ENCODE measurements at places on chromosomes 3 and 15. TPM values are rescaled to one million over a fixed set of nuclear protein-coding genes. Genes with fewer than 3 reads are reported as not detected.

DNA sequence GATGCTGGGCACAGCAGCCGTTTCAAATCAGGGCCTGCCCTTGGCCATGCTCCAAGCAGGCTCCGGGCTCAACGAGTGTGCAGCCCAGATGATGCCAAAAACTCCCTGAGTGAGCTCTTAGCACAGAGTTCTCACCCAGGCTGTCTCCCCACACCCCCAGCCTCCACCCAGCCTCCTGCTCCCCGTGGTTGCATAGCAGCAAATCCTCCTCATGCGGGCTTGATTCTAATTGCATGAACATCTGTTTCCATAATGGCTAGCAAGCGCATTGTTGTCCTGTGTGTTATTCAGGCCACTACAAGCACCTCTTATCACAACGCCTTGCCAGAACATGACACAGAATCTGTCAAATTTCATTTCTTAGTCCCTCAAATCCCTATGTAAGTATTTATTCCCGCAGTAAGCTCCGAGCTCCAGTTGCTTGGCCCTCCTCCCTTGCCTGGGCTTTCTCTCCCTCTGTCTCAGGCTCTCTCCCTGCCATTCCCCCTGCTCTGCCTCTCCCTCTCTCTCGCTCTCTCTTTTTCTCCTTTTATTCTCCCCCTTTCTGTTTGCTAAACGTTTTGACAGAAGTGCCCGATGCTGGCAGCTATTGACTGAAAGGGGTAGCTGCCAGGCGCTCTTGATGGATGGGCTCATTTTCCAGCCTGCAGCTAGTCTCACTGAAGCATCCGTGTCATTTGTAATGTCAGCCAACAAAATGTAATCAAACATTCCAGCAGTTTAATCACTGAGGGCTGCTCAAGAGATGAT is 306.5 kb downstream of the IL20RB start:
- H3K4me1 ChIP-seq: no peaks in the 10 kb centered on the region
- no peaks in the 10 kb centered on the region for H3K27me3 ChIP-seq
- no peak for DNase-seq
- no peaks in the 10 kb centered on the region for H3K36me3 ChIP-seq
- no peak overlapping the region for H3K27ac ChIP-seq

DNA sequence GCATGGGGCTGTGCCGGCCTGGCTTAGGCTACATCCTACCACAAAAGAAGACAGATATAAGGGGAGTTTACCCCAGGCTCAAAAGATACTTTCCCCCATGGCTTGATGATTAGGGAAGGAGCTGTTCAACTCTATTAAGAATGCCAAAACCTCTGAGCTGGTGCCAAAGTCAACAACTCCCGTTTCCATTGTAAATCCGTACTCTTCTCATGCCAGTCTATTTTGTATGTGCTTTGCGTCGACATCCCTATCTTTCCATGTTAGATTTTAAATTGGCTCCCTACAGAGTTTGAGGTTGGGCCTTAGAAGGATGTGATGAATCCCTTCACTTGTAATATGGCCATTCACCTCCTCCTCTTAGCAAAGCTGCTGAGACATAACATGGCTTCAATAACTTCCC is 46.9 kb downstream of the RLBP1 start:
- DNase-seq: no peak
- H3K27me3 ChIP-seq: no peaks in the 10 kb centered on the region
- no peak overlapping the region for H3K4me3 ChIP-seq
- H3K27ac ChIP-seq: no peak overlapping the region
- H3K36me3 ChIP-seq: no peaks in the 10 kb centered on the region
- peaks cover 16% of the 10 kb centered on the region for H3K4me1 ChIP-seq

CHCHD6 gene
- 19.8 TPM for total RNA-seq

- peaks cover 1% of the 10 kb centered on the region for H3K27me3 ChIP-seq
- H3K4me1 ChIP-seq: peaks cover 54% of the 10 kb centered on the region
- peaks cover 11% of the 10 kb centered on the region for H3K36me3 ChIP-seq
- peak overlapping the region; percentile 83 for H3K27ac ChIP-seq
- H3K4me3 ChIP-seq: no peak overlapping the region
- peak; percentile 17 for DNase-seq
Measured at GRCh38 chr15:77186594-77187011, 115.7 kb upstream of the TSPAN3 start.

- H3K27me3 ChIP-seq: no peaks in the 10 kb centered on the region
- H3K4me3 ChIP-seq: no peak overlapping the region
- no peaks in the 10 kb centered on the region for H3K36me3 ChIP-seq
- no peak overlapping the region for H3K27ac ChIP-seq
- peaks cover 38% of the 10 kb centered on the region for H3K4me1 ChIP-seq
Measured at GRCh38 chr3:188052169-188053035, 101.6 kb upstream of the LPP start.

GRCh38 chr3:101268971-101269671 is 51.3 kb downstream of the IMPG2 start:
- no peak overlapping the region for H3K4me3 ChIP-seq
- no peaks in the 10 kb centered on the region for H3K4me1 ChIP-seq
- no peak overlapping the region for H3K27ac ChIP-seq
- no peaks in the 10 kb centered on the region for H3K27me3 ChIP-seq

COL6A5 gene
- total RNA-seq: not detected

DNA sequence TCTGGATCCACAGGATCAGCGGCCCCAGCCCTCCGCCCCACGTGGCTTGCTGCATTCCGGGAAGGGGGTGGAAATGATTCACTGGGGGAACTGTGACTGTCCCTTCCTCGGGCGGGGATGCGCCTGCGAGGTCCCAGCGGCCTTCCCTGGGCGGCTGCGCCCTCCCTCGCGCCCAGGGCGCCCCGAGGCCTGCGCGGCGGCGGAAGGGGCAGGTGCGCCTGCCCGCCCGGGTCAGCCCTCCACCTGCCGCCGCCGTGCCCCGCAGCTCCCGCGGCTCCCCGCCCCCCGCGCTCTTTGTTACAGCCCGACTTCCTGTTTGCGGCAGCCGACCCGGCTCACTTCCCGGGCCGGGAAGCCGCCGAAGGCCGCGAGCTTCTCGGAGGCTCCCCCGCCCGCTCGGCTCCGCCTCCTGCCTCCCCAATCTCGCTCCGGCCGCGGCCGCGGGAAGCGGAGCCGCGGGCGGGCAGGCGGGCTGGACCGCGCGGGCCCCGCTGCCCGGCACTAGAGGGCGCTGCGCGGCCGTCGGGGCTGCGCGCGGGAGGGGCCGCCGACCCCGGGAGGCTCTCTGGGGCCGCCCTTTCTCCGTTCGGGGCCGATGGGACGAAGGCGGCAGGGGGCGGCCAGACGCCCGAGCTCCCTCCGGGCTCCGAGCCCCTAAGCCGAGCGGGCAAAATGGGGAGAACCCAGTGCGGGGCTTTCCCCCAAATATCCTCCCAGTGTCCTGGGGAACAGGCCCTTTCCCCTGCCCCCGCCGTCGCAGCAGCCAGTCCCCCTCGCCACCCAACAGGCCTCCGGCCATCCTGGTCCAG is 11.5 kb upstream of the CHAC1 start:
- H3K27me3 ChIP-seq: peaks cover 1% of the 10 kb centered on the region
- peak; percentile 69 for DNase-seq
- peak overlapping the region; percentile 81 for H3K4me3 ChIP-seq
- no peaks in the 10 kb centered on the region for H3K36me3 ChIP-seq
- H3K27ac ChIP-seq: peak overlapping the region; percentile 94

- no peak for DNase-seq
- H3K4me3 ChIP-seq: no peak overlapping the region
- peaks cover 5% of the 10 kb centered on the region for H3K4me1 ChIP-seq
- H3K36me3 ChIP-seq: no peaks in the 10 kb centered on the region
Measured at GRCh38 chr3:171218069-171218468, 191.5 kb upstream of the SLC2A2 start.

DNA sequence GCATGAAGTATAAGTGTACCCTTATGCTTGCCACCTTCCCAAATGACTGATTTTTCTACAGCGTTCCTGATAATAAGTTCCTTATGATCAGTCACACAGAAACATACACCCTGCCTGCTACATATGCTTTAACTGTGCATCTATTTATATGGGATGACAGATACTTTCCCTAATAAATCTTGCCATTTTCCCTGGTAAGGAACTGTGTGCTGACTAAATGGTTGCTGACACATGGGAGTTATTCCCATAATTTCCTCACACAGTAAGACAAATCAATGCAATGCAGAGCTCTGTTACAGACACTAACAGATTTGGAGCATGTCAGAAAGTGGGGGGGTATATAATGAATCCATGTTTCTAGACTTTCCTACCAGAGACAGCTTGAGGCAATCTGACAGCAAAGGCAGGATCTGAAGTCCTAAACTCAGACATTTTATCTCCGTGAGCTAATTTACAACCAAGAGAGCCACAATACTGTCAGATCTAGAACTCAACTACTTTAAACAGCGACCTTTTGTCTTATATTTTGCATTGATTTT is 86.9 kb upstream of the TCF12 start:
- H3K27me3 ChIP-seq: peaks cover 3% of the 10 kb centered on the region
- H3K4me1 ChIP-seq: peaks cover 17% of the 10 kb centered on the region
- no peak overlapping the region for H3K27ac ChIP-seq
- no peak overlapping the region for H3K4me3 ChIP-seq
- DNase-seq: no peak

- no peaks in the 10 kb centered on the region for H3K27me3 ChIP-seq
- no peak for DNase-seq
- H3K4me1 ChIP-seq: no peaks in the 10 kb centered on the region
- no peak overlapping the region for H3K27ac ChIP-seq
- H3K36me3 ChIP-seq: no peaks in the 10 kb centered on the region
Measured at GRCh38 chr3:156218353-156218744, 98.0 kb downstream of the KCNAB1 start.

ARL14 gene
- not detected for total RNA-seq

B3GALNT1 gene
- 3.4 TPM for total RNA-seq

GRCh38 chr3:117346901-117347300 is 637.3 kb downstream of the TUSC7 start:
- H3K36me3 ChIP-seq: no peaks in the 10 kb centered on the region
- H3K27me3 ChIP-seq: no peaks in the 10 kb centered on the region
- no peaks in the 10 kb centered on the region for H3K4me1 ChIP-seq
- H3K4me3 ChIP-seq: no peak overlapping the region
- H3K27ac ChIP-seq: no peak overlapping the region

ARPP21 gene
- total RNA-seq: not detected

AHSG gene
- total RNA-seq: not detected

- no peak for DNase-seq
- H3K4me1 ChIP-seq: peaks cover 4% of the 10 kb centered on the region
- H3K4me3 ChIP-seq: no peak overlapping the region
- no peaks in the 10 kb centered on the region for H3K36me3 ChIP-seq
Measured at GRCh38 chr15:89993349-89993748, 7.8 kb upstream of the ZNF710 start.

DNA sequence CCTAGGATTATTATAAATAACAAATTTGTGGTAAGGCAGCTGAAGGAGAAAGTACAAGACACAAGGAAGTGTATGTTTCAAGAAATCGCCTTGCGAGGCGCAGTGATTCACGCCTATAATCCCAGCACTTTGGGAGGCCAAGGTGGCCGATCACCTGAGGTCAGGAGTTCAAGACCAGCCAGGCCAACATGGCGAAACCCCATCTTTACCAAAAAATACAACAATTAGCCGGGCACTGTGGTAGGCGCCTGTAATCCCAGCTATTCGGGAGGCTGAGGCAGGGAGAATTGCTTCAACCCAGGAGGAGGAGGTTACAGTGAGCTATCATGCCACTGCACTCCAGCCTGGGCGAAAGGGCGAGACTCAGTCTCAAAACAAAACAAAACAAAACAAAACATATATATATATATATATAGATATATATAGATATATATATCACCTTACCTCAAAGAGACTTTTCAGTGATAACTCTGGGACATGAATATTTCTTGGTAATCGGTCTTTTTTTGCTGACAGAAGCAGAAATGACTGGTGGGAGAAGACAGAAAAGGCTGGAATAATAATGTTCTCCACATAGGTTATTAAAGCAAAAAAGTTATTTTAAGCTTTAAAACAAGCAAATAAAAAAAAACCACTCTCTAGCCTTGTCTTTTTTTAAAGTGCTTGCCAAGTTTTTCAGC is 52.3 kb downstream of the TRANK1 start:
- no peak overlapping the region for H3K27ac ChIP-seq
- no peaks in the 10 kb centered on the region for H3K36me3 ChIP-seq
- no peaks in the 10 kb centered on the region for H3K4me1 ChIP-seq
- DNase-seq: no peak

BNC1 gene
- 15.0 TPM for total RNA-seq

GRCh38 chr15:66180531-66181097 is 72.9 kb downstream of the MEGF11 start:
- H3K4me3 ChIP-seq: no peak overlapping the region
- no peaks in the 10 kb centered on the region for H3K4me1 ChIP-seq
- H3K27me3 ChIP-seq: peaks cover 66% of the 10 kb centered on the region
- DNase-seq: no peak
- no peaks in the 10 kb centered on the region for H3K36me3 ChIP-seq

DNA sequence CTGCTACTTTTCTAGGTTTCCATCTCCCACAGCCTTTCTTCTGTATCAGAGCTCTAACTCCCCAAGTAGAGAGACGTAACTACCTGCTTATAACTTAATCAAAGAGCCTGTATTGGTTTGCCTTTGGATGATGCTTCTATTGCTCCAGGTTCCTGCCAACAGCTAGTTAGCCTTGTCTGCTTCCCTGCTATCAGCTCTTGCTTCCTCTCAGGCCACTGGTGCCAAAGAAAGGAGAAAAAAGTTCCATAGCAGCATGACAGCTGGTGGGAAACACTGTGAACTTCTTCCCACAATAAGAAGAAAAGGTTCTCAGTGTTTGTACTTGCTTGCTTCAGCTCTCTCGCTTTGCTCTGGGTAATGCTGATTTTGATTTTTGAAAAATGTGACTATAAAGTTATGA is 206.6 kb downstream of the GBE1 start:
- peaks cover 68% of the 10 kb centered on the region for H3K4me1 ChIP-seq
- H3K27ac ChIP-seq: peak overlapping the region; percentile 6
- H3K4me3 ChIP-seq: 0 out of 2 replicates have a peak overlapping the region, but pooled peaks have one; percentile 10
- no peaks in the 10 kb centered on the region for H3K36me3 ChIP-seq
- no peak for DNase-seq

GRCh38 chr15:65638681-65639089 is 16.9 kb downstream of the SLC24A1 start:
- no peak overlapping the region for H3K27ac ChIP-seq
- peak; percentile 69 for DNase-seq
- H3K27me3 ChIP-seq: peaks cover 3% of the 10 kb centered on the region
- peaks cover 40% of the 10 kb centered on the region for H3K4me1 ChIP-seq

- peak overlapping the region; percentile 82 for H3K4me3 ChIP-seq
- H3K27me3 ChIP-seq: no peaks in the 10 kb centered on the region
- H3K36me3 ChIP-seq: peaks cover 4% of the 10 kb centered on the region
- H3K4me1 ChIP-seq: peaks cover 96% of the 10 kb centered on the region
- DNase-seq: peak; percentile 56
- peak overlapping the region; percentile 94 for H3K27ac ChIP-seq
Measured at GRCh38 chr3:105353485-105354161, 13.1 kb upstream of the ALCAM start.
